HFFc6 (cell line): ENCODE measurements at places on chromosomes 7 and 10. TPM values are rescaled to one million over a fixed set of nuclear protein-coding genes. Genes with fewer than 3 reads are reported as not detected.
A peak's percentile ranks its signal among the peaks of the same experiment; 100 is the strongest.

GRCh38 chr10:15365692-15366091, 5.4 kb downstream of the FAM171A1 start:
- no peaks in the 10 kb centered on the region for H3K27me3 ChIP-seq
- H3K27ac ChIP-seq = no peak overlapping the region
- DNase-seq = no peak
- H3K36me3 ChIP-seq = no peaks in the 10 kb centered on the region

DNA sequence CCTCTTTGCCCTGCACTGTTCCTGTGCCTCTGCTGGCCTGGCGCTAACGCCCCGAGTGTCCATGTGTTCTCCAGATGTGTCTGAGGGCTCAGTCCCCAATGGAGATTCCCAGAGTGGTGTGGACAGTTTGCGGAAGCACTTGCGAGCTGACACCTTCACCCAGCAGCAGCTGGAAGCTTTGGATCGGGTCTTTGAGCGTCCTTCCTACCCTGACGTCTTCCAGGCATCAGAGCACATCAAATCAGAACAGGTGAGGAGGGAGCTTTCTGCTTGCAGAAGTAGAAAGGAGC, 60.9 kb downstream of the PAX2 start:
- no peak overlapping the region for H3K27ac ChIP-seq
- H3K27me3 ChIP-seq = peaks cover 91% of the 10 kb centered on the region
- no peaks in the 10 kb centered on the region for H3K4me1 ChIP-seq

DNA sequence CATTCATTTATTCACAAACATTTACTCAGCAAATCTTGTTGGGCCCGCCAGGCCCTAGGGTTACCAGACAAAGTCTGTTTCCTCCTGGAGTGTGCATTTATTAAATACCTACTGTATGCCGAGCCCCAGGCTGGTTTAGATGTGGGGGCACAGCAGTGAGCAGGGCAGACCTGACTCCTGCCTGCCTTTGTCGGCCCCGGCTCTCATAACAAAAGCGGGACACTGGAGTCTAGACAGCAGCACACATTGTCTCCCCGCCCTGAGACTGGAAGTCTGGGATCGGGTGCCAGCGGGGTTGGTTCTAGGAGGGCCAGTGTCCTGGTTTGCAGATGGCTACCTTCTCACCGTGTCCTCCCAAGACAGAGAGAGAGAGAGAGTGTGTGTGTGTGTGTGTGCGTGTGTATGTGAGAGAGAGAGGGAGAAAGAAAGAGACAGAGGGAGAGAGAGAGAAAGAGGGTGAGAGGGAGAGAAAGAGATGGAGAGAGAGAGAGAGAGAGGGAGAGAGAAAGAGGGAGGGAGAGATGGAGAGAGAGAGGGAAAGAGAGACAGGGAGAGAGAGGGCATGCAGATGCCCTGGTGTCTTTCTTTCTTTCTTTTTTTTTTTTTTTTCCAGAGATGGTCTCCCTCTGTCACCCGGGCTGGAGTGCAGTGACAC, 25.9 kb downstream of the ELFN1 start:
- H3K36me3 ChIP-seq = peaks cover 6% of the 10 kb centered on the region; the same call in 1 of the 2 replicates
- no peaks in the 10 kb centered on the region for H3K4me1 ChIP-seq
- H3K27me3 ChIP-seq = peaks cover 1% of the 10 kb centered on the region; the same call in 1 of the 2 replicates
- H3K27ac ChIP-seq = no peak overlapping the region

DNA sequence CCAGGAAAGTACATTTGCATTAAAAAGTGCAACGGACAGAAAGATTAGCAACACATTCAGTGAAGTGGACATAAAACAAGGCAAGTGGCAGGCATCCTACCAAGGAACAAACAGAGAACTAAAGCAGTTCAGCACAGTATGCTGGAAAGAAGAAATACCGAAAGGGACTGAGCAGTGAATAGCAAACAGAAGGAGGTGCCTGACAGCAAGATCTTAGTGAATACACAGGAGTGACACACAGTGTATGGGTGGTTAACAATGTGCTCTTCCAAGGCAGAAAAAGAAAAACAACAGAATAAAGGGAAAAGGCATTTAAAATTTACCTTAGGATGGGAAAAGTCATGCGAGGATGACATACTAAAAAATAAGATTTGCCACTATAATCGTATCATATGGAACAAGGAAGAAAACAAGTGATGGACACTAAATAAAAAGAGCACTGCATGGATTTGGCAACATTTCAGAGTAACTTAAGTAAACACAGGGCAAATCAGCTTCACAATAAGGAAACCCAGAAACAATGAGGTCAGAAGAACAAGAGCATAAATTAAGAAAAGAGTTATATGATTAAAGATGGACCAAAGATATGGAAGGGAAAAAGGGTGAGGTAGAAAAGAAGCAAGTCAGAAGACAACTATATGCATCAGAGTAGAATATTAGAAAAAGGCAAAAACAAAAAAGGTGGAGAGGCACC, 29.5 kb downstream of the MEST start:
- H3K4me3 ChIP-seq = no peak overlapping the region
- H3K27me3 ChIP-seq = no peaks in the 10 kb centered on the region
- no peaks in the 10 kb centered on the region for H3K4me1 ChIP-seq
- no peak for DNase-seq

GRCh38 chr10:28411648-28412047, 108.8 kb upstream of the MPP7 start:
- no peaks in the 10 kb centered on the region for H3K4me1 ChIP-seq
- no peak for DNase-seq
- H3K4me3 ChIP-seq = no peak overlapping the region

DNA sequence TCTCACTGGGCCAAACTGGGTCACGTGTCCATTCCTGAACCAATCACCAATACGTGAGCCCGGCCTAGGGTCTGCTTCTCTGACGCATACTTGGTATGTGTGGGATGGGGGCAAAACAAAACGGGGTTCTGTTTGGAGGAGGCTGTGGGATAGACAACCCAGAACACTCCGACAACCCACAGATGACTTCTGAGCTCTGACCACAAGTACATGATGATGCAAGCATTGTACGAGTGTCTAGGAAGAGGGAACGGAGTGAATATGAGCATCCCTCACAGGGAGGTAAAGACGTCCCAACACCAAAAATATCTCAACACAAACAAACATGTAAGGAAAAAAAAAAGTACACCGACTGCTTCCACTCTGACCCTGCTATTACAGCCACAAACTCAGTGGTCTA, 5.6 kb downstream of the DAGLB start:
- H3K36me3 ChIP-seq = peaks cover 61% of the 10 kb centered on the region
- no peak for DNase-seq
- peak overlapping the region; percentile 98 for H3K27ac ChIP-seq
- H3K4me3 ChIP-seq = peak overlapping the region; percentile 61

DNA sequence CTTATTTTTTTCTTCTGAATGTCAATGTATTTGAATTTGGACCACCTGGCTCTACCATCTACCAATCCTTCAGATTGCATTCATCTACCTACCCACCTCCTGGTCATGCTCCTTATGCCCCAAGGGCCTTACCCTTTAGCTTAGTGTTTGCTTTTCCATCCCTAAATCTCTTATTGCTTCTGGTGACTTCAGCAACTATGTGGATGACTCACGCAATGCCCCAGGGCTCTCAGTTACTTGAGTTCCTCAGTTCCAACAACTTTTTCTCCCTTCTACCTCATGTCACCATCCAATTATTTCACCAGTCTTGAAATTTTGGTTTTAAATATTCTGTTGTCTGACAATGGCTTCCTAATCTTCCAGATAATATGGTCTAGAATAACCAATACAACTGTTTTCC, 118.9 kb downstream of the CFAP58 start:
- peak overlapping the region; percentile 3; the same call in 1 of the 2 replicates for H3K4me3 ChIP-seq
- H3K27me3 ChIP-seq = peaks cover 7% of the 10 kb centered on the region
- DNase-seq = peak; percentile 73
- H3K27ac ChIP-seq = peak overlapping the region; percentile 79
- H3K36me3 ChIP-seq = no peaks in the 10 kb centered on the region
- H3K4me1 ChIP-seq = peaks cover 18% of the 10 kb centered on the region

DNA sequence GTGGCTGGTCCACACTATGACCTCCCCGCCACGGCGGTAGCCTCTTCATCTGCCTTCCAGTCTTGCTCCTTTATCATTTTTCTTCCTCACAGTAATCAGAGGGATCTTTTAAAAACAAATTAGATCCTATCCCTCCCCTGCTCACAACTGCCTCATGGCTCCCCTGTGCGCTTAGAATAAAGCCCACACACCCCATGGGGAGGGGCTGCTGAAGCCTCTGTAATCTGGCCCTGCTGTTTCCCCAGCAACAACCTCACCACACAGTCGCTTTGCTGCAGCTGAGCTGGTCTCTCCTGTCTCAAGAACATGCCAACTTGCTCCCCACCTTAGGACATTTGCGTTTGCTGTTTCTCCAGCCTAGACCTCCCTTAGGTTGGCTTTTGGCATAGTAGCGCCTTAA, 41.0 kb downstream of the SP8 start:
- no peaks in the 10 kb centered on the region for H3K4me1 ChIP-seq
- H3K27ac ChIP-seq = no peak overlapping the region
- H3K36me3 ChIP-seq = no peaks in the 10 kb centered on the region

DNA sequence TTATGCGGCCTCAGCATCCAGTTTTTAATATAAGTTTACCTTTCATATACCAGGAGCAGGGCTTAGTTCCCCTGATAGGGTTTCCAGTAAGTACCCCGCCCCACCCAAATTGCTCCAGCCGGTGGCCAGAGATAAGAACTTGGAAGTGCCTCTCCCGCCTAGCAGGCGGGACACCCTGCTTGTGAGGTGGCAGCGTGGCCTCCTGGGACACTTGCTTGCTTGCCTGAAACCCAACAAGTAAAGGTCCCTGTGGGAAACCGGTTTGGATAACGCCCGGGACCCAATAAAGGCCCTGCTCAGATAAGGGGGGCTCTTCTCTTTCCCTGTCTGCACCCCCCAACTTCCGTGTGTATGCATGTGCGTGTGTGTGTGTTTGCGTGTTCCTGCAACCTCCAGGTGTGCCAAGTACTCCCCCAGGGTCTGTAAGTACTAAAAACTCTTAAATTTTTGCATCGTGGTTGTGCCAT, 154.3 kb downstream of the ARHGAP21 start:
- no peak overlapping the region for H3K27ac ChIP-seq
- DNase-seq = no peak

DNA sequence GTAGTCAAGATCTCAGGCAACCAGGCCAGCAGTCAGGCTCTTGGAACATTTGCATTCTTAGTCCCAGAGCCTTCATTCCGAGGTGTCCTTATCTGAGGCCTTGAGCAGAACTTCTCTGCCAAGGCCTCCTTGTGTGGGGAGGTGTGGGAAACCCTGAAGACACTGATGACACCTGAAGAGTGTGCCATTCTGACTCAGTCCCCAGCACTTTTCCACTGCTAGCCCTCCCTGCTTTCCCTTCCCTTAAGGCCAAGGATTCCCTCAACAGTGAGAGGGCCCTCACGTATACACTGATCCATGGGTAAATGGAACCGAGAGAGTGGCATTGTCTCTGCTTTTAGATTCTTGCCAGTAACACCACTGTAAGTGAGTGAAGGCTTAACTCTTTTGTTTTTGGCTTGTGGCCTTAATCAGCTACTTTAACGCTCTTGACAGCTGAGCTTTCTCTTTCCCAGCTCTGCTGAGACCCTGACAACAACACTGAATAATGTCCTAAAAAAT, 30.3 kb downstream of the TRDMT1 start:
- no peaks in the 10 kb centered on the region for H3K27me3 ChIP-seq
- no peak for DNase-seq
- H3K36me3 ChIP-seq = peaks cover 4% of the 10 kb centered on the region; the same call in 1 of the 2 replicates
- H3K4me3 ChIP-seq = no peak overlapping the region

- H3K36me3 ChIP-seq = peaks cover 18% of the 10 kb centered on the region
- H3K27ac ChIP-seq = no peak overlapping the region
- H3K4me1 ChIP-seq = peaks cover 10% of the 10 kb centered on the region; the same call in 1 of the 2 replicates
- no peak for DNase-seq
- no peaks in the 10 kb centered on the region for H3K27me3 ChIP-seq
Measured at GRCh38 chr7:82305347-82306005, 138.1 kb downstream of the CACNA2D1 start.

DNA sequence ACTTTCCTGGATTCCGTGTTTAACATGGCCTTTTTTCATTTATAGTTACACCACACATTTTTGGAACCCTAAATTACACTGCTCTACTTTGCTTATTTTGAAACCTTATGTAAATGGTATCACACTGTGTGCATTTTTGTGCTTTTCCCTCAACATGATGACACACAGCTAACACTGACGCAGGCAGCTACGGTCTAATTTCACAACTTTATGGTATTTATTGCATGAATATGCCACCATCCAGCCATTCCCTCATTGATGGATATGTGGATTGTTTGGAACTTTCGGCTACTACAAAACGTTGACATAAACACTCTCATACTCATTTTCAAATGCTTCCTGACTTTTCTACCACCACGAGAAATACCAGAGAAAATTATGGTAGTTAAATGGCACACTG, 6.9 kb downstream of the PAPOLB start:
- no peak for DNase-seq
- peaks cover 13% of the 10 kb centered on the region for H3K4me1 ChIP-seq
- H3K4me3 ChIP-seq = no peak overlapping the region
- no peak overlapping the region for H3K27ac ChIP-seq

DNA sequence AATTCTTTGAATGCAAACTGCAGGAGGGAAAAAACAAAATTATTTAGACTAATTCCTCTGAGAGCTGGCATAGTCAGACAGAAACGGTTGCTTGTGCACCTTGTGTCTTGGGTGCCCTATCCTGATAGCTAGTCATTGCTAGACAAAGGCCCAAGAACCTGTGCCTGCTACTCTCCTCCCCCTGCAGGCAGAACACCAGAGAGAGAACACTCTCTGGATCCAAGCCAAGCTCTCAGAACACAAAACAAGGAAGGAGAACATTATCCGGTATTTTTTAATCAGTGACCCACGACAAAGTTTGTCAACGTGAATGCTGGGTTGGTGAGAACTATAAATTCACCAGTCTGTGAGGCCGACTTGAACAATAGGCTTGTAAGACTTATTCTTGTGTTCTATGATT, 18.8 kb upstream of the PPP1R9A start:
- H3K4me1 ChIP-seq = no peaks in the 10 kb centered on the region
- no peak for DNase-seq
- H3K4me3 ChIP-seq = no peak overlapping the region
- H3K27me3 ChIP-seq = no peaks in the 10 kb centered on the region; the same call in none of the 2 replicates

- peaks cover 10% of the 10 kb centered on the region for H3K36me3 ChIP-seq
- no peak overlapping the region for H3K27ac ChIP-seq
- peaks cover 16% of the 10 kb centered on the region for H3K4me1 ChIP-seq
Measured at GRCh38 chr7:40147371-40148246, 12.8 kb downstream of the SUGCT start.

DNA sequence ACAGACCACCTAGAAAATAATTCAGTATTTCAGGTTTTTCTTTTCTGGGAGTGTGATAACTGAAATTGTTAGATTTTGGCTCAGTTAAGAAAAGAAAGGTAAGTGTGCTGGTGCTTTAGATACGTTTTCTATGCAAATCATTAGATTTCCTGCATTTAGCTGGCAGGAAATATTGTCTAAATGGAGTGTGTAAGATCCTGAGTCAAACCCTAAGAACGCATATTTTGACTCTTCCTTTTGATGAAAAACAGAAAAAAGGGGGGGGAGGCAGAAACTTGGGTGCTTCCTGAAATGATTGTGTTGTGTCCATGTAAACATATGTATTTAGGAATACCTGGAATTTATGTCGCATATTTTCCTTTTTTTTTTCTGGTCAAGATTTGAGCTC, 1.2 kb downstream of the GRK5 start:
- H3K36me3 ChIP-seq = no peaks in the 10 kb centered on the region
- H3K27me3 ChIP-seq = no peaks in the 10 kb centered on the region; the same call in 1 of the 2 replicates
- H3K27ac ChIP-seq = peak overlapping the region; percentile 86
- no peak for DNase-seq
- H3K4me3 ChIP-seq = peak overlapping the region; percentile 98

- no peak overlapping the region for H3K27ac ChIP-seq
- H3K4me3 ChIP-seq = no peak overlapping the region
- H3K27me3 ChIP-seq = no peaks in the 10 kb centered on the region
- H3K4me1 ChIP-seq = no peaks in the 10 kb centered on the region
Measured at GRCh38 chr7:50088463-50089129, 4.5 kb downstream of the ZPBP start.

Gene NOBOX
- not detected in 3 replicates for total RNA-seq

Gene LRGUK
- 0.09 TPM in 1 of 3 replicates, not detected in the others for total RNA-seq

Gene AKR1C2
- 0.38 to 1.2 TPM (median 0.80 TPM) in 3 replicates for total RNA-seq

Gene MUC12
- 0.91 to 2.3 TPM (median 1.3 TPM) in 3 replicates for total RNA-seq

Gene AGAP6
- 4.7 to 6.2 TPM (median 5.1 TPM) in 3 replicates for total RNA-seq

Gene GNGT1
- total RNA-seq = not detected in 3 replicates
